T-helper 17 cell (primary cell): ENCODE measurements at places on chromosomes 3 and 15. TPM values are rescaled to one million over a fixed set of nuclear protein-coding genes. Genes with fewer than 3 reads are reported as not detected.

DNA sequence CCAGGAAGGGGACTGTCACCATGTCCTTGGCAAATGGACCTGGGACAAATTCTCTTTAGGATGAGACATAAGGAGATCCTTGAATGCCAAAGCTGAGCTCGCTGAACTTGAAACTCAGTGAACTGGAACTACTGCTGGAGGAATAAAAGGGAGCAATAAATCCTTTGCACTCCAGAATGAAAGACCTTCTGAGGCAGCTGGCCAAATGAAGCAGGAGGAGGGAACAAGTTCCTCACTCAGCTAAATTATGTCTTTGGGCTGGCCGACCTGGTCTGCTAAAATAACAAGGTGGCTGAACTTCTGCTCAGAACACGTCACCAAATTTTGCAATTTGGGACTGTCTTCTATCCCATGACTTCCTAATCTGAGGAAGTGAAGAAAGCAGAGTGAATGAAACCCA lies 314.7 kb downstream of the LPP start:
- DNase-seq: no peak

GRCh38 chr3:158368271-158368670 lies 202.7 kb upstream of the MLF1 start:
- DNase-seq: no peak

DNA sequence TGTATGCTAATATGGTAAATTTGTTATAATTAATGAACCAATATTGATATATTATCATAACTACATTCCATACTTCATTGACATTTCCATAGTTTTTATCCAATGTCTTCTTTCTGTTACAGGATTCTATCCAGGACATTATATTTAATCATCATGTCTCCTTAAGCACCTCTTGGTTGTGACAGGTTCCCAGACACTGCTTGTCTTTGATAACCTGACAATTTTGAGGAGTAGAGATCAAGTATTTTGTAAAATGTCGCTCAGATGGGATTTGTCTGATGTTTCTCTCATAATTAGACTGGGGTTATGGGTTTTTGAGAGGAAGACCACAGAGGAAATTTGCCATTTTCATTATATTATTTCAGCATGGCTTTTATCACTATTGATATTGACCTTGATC lies 317.4 kb downstream of the PLOD2 start:
- no peak for DNase-seq

DNA sequence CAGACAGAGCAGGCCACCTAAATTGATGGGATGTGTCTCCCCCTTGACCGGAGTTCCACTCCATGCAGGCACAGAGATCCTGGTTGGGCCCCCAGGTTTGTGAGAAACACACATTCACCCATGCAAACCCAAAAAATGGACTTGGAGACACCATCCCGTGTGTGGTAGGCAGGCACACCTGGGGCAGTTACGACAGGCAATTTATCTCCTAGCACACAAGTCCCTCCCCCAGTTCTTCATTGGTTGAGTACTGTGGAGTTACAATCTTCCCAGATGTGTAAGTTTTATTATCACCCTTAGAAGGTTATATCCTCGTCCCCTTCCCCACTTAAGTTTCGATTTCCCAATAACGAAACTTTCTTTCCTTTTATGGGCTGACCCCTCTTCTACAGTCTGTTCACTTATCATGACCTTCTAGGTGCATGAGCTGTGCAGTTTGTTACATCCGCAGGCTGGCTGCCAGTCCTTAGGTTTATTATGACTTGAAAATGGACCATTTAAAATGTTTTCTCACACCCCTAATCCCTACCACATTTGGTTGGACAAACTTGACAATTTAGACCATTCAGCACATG lies 27.3 kb downstream of the ARL8B start:
- DNase-seq: no peak

- no peak for DNase-seq
Measured at GRCh38 chr3:60720736-60721135, 530.5 kb downstream of the FHIT start.

GRCh38 chr15:65033659-65034269 lies 4.3 kb upstream of the MTFMT start:
- no peak for DNase-seq

DNA sequence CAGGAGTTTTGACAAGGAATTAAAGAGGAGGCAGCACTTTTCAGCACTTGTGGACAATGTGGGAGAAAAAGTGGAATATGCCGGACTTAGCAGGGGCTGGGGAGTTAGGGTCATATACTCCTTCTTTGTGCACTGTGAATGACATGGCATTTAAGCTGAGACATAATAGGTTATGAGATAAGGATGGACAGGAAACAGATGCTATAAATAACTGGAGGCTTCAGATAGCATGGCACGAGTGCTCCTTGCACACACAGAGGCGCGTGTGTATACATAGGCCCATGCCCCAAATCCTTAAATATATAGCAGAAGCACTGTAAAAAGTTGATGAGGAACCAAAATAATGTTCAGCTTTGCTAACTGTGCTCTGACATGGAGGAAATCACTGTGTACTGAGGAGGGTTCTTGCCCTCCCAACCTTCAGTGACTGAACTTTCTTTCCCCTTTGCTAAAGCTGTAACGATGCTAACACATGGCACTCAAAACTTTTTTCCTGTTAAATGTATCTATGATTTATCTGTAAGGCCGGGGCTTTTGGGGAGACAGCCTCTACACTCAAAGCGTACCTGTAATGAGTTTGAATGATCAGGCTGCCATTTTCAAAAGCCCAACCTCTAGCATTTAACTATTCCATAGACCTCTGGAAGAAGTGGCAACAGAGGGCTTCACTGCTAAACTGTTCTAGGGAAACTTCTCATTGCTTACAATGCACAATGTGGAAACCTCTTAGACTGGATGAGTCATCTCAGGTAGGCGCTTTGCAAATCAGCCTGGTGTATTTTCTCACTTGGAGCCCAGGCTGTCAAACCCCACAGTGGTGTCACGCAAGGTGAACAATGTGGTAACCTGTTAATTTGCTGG lies 784.6 kb downstream of the NR2F2 start:
- DNase-seq: no peak

DNA sequence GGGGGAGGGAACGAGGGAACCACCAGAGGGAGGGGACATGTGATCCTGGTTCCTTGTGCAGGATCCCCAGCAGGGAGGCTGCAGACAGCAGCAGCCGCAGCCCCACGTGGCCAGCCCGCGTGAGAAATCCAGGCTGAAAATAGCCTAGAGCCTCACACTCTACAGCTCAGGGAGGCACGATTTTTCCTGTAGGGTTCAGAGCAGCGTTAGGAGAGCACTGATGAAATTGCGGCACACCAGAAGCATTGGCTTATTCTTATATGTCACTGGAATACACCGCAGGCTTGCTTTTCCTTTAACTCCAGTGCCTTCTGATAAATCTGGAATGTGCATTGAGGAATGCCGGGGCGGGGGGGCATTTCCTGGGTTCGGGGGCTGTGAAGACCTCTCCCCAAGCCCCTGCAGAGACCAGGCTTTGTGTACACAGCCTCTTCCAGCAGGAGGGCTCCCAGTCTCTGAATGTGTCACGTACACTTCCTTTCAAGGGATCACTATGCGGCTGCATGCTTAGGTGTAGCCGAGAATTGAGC lies 193.0 kb downstream of the ATP10A start:
- no peak for DNase-seq

DNA sequence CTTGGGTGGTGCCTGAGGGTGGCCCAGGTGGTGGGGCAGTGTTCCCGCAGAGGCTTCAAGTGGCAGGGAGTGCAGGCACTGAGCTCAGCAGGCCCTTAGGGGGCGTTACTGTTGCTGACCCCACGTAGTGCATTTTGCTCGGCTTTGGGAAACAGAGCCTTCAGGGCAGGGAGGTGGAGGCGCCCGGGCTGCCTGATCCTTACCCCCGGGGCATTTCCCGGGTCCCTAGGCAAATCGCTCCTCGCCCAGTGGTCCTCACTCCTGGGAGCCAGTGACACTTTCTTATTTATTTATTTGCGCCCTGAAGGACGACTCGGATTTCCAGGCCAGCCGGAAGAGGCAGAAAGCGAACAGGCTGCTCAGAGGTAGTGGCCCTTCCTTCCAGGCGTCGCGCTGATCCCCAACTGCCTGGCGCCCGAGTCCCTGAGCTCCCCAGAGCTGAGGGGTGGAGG lies 10.1 kb upstream of the FOXB1 start:
- no peak for DNase-seq

DNA sequence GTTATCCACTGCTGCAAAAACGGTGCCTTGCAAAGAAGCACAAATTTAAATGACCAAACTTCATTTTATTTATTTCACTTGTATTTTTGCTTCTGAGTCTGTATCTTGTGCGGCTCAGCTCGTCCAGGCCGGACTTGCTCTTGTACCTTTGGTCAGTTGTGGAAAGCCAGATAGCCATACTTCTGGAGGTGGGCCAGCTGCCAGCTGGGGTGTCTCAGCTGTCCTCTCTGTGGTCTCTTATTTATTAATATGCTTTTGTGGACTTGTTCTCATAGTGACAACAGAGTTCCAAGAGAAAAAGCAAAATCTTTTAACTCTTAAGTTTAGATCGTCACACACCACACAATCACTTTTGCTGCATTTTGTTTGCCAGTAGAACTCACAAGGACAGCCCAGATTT lies 87.7 kb downstream of the IL1RAP start:
- no peak for DNase-seq

DNA sequence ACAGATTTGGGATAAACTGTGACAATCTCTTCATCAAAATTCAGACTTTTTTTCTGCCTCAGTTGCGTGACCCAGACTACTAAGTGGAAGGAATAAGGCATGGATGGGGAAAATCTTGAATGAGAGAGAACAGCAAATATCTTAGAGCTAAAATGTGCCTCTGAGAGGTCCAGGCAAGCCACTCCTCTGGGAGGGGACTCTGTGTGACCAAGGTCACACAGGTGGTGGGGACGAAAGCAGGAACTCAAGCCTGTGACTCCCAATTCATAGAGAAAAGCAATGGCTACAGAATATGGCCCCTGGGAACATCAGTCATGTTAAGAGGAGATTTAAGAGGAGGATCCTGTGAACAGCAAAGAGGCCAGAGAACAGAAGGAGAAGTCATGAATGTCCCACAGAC lies 268.1 kb downstream of the FOXP1 start:
- DNase-seq: no peak

RAB27A gene
- 27.1 TPM for total RNA-seq

ARHGEF3 gene
- total RNA-seq: 71.0 TPM

ITGA11 gene
- total RNA-seq: 0.17 TPM
